Activated naive CD8-positive, alpha-beta T cell treated with anti-CD3 and anti-CD28 coated beads, Interleukin-2, amount 50 U/mL, for 16 hours (primary cell): ENCODE measurements at places on chromosomes 6 and 20.

GRCh38 chr6:106114492-106114891 lies 28.4 kb downstream of the PRDM1 start:
- no peak for DNase-seq

DNA sequence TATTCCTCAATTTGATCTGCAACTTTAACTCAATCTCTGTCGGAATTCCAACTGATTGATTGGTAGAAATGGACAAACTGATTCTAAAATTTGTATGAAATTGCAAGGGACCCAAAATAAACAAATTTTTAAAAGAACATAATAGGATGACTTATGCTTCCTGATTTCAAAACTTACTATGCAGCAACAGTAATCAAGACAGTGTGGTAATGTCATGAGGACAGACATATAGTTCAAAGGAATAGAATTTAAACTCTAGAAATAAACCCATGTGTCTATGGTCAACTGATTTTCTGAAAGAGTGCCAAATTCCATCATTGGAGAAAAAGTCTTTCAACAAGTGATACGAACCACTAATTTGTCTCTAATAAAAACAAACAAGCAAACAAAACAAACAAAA lies 1320.1 kb upstream of the GJE1 start:
- no peak for DNase-seq

DNA sequence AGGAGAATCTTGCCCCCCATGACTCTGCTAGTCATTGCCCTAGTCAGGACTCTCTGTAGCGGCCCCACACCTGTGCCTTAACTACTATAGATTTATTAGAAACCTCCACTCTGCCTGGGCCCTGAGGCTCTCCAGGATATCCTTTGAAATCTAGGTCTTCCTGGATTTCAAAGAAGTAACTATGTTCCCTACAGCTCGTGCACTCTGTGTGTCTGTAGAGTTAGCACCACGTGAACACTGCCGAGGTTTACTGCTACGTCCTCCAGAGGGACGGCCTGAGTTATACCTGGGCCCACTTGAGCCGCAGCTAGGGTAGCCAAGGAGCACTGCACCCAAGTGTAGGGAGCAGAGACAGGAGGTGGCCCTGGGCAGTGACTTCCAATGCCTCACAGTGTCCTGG lies 19.8 kb downstream of the GLP1R start:
- no peak for DNase-seq

- DNase-seq, result no peak
Observed at GRCh38 chr20:10647471-10647870, 26.3 kb downstream of the JAG1 start.

DNA sequence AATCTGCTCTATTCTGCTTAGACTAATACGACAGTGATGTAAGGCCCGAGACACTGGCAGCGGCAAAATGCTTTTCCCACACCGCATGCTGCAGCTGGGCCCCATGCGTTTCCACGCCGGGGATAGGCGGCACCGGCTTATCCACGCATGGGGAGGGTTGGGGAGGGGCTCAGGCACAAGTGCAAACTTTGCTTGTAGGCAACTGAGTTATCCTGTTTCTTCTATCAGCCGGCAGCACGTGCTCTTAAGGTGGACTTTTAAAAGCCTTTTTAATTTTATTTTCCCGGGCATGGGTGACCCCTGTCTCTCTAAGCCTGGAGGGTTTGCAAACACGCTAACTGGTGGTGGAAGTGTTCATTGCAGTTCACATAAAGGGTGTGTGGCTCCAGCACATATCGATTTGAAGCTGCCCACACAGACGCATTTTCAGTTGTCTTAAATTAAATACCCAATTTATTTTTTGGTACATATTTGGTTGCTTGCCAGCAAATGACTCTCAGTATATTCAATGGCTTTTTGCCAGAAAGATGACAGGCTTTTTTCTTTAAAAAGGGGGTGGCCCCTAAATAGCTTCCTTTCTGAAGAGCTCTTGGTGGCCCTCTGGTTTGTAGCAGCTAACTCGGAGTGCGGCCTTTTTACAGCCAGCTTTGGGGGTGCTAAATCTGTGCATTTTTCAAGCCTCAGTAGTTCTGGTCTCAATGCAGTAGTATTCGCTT lies 561.8 kb upstream of the AGPAT4 start:
- no peak for DNase-seq

DNA sequence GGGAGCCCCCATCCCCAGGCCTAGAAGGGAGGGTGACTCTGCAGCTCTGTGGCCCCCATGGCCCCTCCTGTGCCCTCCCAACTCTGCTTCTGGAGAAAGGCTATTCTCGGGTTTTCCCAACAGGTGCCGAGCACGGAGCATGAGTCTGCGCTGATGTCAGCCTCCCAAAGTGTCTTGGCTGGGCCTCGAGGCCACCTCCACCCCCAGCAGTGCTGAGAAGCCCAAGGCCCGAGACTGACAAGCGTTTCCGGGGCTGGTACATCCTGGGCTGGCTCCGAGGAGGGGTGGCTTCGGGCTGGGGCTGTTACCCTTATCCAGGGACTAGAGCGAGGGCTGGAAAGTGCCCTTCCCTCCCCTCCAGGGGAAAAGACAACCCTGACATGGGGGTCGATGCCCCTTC lies 60.2 kb upstream of the GATA5 start:
- DNase-seq, result no peak

GRCh38 chr20:44135012-44135412 lies 52.0 kb downstream of the JPH2 start:
- no peak for DNase-seq

- no peak for DNase-seq
Observed at GRCh38 chr20:63124782-63125580, 91.0 kb downstream of the YTHDF1 start.

GRCh38 chr6:168756009-168756634 lies 315.1 kb downstream of the SMOC2 start:
- DNase-seq, result no peak

GRCh38 chr20:535958-536357 lies 7.6 kb downstream of the CSNK2A1 start:
- no peak for DNase-seq

DNA sequence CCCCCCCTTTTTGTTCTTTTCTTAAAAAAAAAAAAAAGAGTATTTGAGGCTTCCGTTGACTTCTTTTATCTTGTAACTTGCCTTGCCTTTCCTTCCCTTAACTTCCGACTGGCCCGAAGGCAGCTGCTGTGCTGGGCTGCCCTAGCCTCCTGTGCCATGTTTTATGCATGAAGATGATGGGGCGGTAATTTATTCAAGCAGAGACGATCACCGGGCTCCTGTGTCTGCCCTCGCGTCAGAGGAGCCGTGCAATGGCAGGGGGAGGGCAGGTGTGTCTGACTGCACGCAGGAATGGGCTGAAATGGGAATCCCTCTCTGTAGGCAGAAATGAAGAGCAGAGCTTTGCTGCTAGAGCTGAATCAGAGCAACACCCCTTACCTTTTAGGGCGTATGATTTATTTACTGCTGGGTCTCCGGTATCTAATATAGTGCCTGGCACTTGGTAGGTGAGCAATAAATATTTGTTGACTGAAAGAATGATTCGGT lies 106.3 kb upstream of the RIPOR2 start:
- DNase-seq, result no peak

DNA sequence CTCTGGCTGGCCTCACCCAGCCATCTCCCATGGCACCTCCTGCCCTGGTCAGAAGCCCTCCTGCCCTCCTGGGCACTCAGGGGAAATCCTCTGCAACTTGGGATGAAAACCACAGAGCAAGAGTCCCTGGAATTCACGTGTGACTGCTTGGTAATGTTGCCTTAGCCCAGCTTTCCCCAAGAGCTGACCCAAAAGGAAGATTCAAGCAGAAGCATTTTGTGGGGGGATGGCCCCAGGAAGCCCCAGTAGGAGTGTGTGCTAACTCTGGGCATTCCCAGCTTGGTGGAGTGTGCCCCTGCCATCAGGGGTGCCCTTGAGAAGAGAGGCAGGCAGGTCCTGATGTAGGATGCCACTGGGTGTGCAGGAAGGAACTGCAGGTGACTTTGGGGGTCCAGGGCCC lies 35.5 kb downstream of the SNX5 start:
- DNase-seq, result no peak

DNA sequence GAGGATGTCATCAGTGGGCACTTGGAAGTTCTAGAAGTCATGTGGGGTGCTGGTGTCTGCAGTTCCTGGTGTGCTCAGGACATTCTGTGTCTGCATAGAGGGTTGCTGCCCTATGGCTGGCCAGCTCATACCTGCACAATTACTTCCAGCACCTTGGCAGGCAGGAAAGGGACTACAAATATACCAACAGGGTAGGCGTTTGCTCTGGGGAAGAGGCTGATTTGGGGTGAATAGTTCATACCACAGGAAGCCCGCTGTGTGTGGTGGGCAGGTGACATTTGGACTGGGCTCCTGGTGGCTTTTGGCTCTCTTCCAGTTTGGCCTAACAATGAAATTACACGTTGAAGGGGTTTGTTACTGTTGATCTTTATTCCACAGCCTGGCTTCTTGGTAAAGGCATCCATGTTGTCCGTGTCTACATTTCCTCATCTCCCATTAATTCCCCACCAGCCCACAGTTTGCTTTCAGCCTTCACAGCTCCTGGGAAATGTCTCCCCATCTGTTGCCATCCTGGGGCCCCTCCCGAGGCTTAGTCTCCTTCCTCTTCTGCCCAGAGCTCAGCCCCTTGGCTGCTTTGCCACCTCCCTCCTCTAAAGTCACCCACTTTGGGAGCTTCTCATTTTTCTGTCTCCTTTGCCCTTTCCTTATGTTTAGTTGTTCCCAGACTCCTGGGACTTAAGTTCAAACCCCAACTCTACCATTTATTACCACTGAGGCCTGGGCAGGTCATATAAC lies 88.1 kb downstream of the RSPH3 start:
- DNase-seq, result no peak

DNA sequence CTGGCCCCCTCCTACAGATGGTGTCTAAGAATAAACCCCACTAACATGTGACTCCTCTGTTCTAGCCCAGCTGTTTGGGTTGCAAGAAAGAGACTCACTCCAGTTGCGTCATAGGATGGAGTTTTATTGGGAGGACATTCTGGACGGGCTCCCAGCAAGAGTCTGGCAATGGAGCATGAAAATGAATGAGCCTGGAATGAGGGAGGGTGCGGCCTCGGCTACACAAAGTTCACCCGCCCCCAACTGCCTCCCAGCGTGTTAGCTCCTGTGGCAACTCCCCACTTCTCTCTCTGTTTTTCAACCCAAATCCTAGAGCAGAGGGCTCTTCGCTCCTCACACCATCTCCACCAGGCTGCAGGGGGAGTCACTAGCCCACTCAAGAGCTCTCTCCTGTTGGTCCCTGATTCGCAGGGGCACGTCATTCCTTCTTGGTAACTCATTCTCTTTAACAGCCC lies 5.1 kb upstream of the ADAM33 start:
- DNase-seq, result no peak

DNA sequence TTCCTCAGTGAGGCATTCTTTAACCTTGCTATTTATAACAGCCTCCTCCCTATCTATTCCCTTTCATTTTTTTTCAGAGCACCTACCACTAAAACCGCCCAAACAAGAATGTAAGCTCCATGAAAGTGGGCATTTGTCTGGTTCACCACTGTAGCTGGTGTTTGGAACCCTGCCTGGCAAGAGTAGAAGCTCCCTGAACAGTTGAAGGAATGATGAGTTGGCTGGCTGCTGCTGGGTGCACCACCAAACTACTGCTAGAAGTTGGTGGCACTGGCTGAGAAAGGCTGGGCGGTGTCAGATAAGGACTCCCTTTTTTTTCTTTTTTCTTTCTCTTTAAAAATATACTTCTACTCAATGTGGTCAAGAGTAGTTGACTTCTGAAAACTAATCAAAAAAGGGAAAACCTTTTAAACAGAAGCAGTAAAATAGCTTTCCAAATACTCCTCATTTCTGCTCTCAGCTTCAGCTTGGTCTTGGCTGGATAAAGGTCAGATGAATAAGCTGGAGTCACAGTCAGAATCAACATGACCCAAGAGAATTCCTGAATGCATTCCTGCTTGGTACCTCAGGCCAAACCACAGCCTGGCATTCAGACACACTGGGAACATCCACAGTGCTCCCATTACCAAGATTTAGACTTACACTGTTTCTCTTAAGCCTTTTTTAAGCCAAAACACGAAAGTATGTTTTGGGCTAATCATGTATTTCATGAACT lies 38.0 kb downstream of the RTN4IP1 start:
- DNase-seq, result no peak
